ENCODE measurements at places on chromosomes 11 and 22. TPM values are rescaled to one million over a fixed set of nuclear protein-coding genes. Genes with fewer than 3 reads are reported as not detected.
A peak's percentile ranks its signal among the peaks of the same experiment; 100 is the strongest.

The ESAM gene
- total RNA-seq, result 0.43 TPM

The TMPRSS5 gene
- under 0.01 TPM for total RNA-seq

DNA sequence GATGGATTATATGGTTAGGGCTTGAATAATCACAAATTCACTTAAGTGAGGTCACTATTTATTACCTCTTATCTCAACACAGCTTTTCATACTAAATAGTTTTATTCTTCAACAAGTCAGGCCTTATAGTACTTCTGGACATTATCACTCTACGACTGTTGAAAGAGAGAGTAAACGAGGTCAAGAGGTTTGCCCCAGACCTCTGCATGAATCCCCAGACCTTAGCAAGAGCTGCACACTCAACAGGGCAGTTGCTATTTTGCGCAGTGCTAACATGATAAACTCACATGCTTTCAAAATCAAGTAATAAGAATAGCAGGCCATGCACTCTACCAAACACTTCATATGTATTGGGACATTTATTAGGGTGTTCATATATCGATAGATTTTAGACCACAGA, 60.5 kb downstream of the DDI1 start:
- peak; percentile 23 for DNase-seq

DNA sequence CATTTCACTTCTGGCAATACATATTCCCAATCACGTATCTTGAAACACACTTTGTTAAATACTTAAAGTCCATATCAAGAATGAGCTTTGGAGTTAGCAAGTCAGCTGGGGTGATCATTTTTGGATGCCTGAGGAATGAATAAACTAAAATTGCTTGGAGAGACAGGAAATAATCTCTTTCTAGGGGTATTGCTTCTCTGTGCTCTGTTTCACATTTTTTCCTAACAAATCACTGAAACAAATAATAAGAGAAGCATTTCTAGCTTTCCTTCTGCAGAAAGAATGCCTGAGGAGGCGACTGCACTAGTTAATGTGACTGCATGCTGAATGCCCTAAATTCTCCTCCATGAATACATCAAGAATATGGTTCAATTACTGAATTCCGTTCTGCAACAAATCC, 541.4 kb upstream of the CCDC90B start:
- DNase-seq, result no peak

GRCh38 chr11:95867105-95867504, 56.8 kb downstream of the MTMR2 start:
- DNase-seq, result no peak

GRCh38 chr11:35163209-35163608, 24.2 kb downstream of the CD44 start:
- DNase-seq, result no peak

DNA sequence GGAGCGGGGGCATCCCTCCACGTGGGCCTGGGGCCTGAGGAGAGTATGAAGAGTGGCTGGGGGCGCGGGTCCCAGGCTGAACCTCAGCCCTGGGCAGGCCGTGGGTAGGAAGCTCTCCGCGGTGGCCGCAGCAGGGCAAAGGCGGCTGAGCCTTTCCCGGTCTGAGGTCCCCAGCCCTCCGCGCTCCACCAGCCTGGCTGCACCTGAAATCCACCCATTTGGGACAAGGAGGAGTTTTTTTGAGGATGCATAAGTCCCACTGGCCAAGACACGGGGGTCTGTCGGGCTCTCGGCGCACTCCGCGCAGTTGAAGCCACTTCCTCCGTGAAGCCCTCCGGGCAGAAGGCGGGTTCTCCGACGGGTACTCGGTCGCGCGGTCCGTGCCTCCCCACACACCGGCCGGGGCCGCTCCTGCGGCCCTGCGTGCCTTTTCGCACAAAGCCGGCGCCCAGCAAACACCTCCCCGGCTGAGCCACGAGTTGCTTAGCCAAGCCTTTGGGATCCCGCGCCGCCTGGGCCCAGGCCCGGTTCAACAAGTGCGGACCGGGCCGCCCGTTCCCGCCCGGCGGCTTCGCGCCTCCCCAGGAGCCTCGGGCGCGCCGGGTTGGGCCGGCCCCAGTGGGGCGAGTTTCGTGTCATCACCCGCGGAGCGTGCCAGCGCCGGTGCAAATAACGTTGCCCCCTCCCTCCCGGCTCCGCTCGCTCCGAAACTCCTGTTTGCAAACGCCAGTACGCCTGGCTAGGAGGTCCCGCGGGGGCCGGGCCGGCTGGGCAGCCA, 666 bp upstream of the OVOL1 start:
- no peak for DNase-seq

DNA sequence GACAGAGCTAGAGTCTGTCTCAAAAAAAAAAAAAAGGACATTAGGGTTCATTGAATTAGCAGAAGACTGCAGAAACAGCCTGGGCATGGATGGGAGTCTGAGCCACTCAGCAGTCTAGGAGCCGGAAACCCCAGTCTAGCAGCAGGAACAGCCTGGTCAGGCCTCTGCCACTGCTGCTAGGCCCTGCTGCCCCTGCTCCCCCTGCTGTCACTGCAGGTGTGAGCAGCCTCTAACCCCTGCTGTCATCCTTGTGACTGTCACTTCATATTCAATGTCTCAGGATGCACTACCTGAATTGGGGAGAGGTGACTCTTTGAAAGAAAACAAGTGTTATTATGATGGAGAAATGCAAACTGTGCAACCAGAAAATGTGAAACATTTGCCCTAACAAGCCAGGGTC, 7.0 kb upstream of the DDX17 start:
- no peak for DNase-seq

DNA sequence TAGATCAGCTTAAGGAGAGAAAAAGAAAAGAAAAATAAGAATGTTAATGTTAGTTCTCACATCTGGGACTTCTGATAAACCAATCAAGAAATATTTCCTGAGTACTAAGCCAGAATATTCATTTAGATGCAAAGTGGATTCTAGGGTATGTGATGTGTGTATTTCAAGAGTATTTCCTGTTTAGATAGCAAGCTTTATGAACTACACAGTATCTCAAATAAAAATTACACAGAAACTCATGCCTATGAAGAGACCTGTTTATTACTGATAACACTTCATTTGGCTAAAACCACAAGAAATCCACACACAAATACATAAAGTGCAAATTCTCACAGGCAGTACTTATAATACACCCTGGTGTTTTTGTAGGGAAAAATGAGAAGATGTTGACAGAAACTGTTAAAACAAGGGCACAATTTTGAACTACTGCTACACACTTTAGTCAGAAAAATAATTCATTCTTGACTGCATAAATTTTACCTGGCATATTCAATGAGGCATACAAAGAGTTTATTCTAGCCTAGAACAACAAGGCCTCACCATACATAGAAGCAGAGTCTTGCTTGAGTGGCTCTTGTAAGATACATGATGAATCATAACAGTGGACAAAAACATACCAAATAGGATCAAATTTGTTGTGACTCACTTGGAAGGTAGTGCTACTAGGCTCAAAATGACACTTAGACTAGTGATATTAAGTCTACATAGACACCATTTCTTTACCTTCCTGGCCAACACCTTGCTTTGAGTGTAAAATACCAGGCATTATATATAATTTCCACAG, 18.8 kb upstream of the P4HA3 start:
- peak; percentile 71 for DNase-seq
